Naive thymus-derived CD4-positive, alpha-beta T cell (primary cell): ENCODE measurements at places on chromosomes 4 and X. TPM values are rescaled to one million over a fixed set of nuclear protein-coding genes. Genes with fewer than 3 reads are reported as not detected.

GRCh38 chr4:125368671-125369081 lies 53.9 kb downstream of the FAT4 start:
- H3K27me3 ChIP-seq, result no peaks in the 10 kb centered on the region
- no peaks in the 10 kb centered on the region for H3K36me3 ChIP-seq
- DNase-seq, result no peak
- no peak overlapping the region for H3K27ac ChIP-seq
- no peak overlapping the region for H3K4me3 ChIP-seq

DNA sequence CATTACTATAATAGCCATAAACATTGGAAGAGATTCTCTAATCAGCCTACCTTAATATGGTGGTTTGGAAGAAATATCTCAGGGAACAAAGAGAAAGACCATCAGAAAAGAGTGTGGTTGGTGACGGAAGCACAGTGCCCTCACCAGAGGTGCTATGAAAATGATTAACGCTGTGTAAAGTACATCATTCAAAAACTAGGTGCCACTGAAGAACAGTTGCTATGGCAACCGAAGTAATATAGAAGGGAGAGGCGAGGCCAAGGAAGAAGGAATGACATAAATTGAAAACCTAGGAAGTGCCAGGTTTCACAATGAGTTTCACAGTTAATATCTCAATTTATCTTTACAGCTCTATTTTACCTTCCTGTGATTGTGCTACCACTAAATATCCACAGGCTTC lies 57.0 kb upstream of the ARSJ start:
- no peak overlapping the region for H3K27ac ChIP-seq
- H3K36me3 ChIP-seq, result no peaks in the 10 kb centered on the region
- no peaks in the 10 kb centered on the region for H3K4me1 ChIP-seq
- H3K27me3 ChIP-seq, result no peaks in the 10 kb centered on the region
- DNase-seq, result no peak
- no peak overlapping the region for H3K4me3 ChIP-seq

GRCh38 chr4:159689526-159689925 lies 586.6 kb downstream of the RAPGEF2 start:
- no peak overlapping the region for H3K4me3 ChIP-seq
- H3K4me1 ChIP-seq, result no peaks in the 10 kb centered on the region
- H3K27ac ChIP-seq, result no peak overlapping the region
- no peak for DNase-seq
- H3K36me3 ChIP-seq, result no peaks in the 10 kb centered on the region
- no peaks in the 10 kb centered on the region for H3K27me3 ChIP-seq

DNA sequence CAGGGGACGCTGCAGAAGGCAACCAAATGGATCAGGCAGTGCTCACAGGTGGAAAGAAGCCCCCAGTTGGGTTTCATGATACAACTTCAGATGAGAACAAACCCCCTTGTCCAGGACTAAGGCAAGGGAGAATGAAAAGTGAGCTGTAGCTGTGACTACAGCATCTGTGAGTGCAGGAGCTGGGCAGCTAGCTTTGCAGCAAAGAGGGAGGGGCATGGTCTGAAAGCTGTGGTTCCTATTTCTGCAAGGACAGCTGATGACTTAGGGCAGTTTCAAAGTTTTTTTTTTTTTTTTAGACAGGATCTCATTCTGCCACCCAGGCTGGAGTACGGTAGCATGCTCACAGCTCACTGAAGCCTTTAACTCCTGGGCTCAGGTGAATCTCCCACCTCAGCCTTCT lies 1317.4 kb upstream of the DIAPH2 start:
- DNase-seq, result no peak
- H3K27me3 ChIP-seq, result no peaks in the 10 kb centered on the region
- H3K27ac ChIP-seq, result no peak overlapping the region

Gene TMSB15C
- total RNA-seq, result 2.5 TPM

Gene SPIN2A
- total RNA-seq, result 0.97 and 1.0 TPM in 2 replicates
